ENCODE measurements at places on chromosomes 4 and X.
A peak's percentile ranks its signal among the peaks of the same experiment; 100 is the strongest.

DNA sequence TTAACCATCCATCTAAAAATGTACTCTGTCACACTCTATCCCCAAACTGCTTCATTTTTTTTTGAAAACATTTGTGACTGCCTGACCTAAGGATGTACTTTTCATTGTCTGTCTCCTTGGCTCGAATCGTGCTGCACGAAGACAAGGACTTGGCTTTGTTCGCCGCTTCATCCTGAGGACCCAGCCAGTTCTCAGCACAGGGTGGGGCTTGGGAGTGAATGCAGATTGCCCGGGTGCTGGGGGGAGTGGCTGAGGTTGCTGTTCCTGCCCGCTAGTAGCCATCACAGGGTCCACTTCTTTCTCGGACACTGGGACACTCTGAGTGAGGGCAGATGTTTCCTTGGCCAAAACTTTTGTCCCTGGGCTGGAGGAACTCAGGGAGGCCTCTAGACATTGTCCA lies 70.1 kb upstream of the CLCN4 start:
- no peak for DNase-seq

DNA sequence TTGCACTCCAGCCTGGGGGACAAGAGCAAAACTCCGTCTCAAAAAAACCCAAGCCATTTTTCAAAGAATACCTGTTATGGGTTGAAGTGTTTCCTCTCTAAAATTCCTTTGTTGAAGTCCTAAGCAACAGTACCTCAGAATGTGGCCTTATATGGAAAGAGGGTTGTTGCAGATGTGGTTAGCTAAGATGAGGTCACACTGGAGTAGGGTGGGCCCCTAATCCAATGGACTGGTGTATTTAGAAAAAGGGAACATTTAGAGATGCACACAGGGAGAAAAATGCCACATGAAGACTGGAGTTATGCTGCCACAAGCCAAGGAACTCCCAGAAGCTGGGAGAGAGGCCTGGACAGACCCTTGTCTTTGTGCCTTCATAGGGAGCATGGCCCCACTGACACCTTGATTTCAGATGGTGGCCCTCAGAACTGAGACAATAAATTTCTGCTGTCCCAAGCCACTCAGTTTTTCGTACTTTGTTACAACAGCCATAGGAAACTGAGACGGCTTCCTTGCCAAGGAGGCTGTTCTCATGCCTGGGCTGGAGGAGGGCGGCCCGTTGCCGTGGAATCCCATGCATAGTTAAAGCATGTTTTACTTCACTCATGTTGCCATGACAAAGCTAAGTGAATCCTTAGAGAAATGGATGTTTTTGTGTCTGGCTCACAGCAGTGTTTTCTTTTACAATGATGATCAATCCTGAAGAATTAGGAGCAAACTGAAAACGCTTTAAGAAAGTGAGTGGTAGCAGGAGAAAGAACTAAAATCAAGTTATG lies 16.5 kb downstream of the TRAPPC2 start:
- no peak for DNase-seq

GRCh38 chr4:185394568-185395237 lies 1.0 kb downstream of the LRP2BP start:
- no peak for DNase-seq

- DNase-seq, result no peak
These were observed 720.9 kb downstream of the RAPGEF2 start for GRCh38 chr4:159823743-159824142.

DNA sequence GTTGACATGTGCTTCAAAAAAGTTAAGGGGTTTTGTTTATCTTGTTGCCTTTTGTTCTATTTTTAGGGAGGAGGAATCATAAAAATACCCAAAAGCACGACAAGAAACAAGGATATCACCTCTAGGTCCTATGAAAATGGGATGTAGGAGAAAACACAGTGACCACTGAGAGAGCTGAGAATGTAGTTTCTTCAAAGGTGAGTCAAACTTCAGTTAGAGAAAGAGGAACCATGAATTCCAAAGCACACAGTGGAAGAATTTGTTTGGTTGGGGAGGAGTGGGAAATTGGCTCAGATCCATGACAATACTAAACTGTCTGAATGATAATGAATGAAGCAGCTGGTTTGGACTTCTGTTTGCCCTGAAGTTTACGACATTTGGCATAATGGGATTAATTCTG lies 19.1 kb upstream of the FRYL start:
- no peak for DNase-seq

GRCh38 chr4:176443117-176443516 lies 123.4 kb downstream of the SPCS3 start:
- DNase-seq, result no peak

DNA sequence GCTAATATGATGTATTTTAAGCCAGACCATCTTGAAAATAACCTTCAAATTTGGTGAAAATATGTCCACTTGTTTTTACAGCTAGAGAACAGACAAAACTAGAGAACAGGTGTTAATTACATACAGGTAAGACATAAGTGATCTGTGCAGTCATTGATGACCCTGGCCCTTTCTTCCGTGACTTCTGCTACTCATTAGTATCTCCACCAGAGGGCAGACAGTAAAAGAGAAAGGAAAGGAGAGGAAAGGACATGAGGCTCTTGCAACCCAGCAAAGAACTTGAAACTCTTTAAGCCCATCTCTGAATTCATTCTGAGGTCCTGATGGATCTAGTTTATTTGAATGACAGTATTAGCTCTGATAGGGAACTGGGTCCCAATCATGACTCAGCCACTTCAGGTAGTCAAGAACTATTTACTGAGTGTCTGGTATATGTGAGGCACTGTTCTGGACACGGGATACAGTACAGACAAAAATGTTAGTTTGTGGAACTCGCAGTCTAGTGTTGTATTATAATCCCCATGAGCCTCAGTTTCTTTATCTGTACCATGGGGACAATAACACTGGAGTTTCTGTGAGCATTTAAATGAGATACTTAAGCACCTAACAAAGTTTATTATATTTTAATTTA lies 121.0 kb upstream of the TEX13D start:
- peak; percentile 5 for DNase-seq

DNA sequence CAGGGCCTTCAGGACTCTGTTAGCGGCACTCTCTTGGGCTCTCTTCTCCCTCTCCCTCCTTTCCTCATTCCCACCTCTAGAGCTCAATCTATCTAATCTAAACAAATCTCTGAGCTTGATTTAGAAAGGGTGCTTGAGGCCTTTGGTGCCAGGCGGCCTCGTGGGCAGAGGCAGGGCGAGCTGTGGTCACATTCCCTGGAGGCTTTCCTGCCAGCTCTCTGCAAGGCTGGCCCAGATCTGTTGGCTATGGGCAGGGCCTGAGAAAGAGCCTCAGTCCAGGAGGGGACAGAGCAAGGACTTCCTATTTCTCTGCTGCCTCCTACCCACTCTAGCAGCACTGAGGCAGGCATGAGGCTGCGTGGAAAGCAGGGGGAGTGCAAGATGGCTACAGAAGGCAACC lies 38.6 kb downstream of the PJA1 start:
- no peak for DNase-seq

DNA sequence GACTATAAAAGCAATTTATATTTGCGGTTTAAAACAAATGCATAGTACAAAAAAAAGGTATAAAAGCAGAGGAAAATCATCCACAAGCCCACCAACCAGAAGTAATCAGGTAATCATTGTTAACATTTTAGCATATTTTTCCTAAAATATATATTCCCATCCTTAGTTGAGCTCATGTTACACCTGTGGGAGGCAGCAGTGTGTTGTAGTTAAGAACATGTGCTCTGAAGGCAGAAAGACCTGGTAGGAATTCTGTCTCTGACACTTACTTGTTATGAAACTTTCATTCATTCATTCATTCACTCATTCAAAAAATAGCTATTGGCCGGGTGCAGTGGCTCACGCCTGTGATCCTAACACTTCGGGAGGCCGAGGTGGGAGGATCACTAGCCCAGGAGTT lies 15.4 kb upstream of the CDKL5 start:
- DNase-seq, result peak; percentile 27

DNA sequence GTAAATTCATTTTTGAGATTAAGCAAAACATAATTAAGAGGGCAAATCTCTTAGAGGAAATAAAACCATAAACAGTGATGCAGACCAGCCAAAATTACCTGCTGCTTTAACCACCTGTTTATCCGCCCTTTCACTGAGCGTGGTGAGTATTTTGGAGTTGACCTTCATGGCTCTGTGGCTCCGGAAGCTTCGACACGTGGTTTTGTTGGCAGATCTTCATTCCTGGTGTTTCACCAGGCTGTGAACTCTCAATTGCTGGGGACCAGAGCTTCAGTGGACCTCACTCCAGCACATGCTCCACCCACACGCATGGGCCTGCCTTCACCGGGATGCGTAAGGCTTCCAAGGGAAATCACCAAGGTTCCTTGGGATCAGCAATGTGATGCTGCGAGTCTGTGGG lies 83.8 kb downstream of the FHDC1 start:
- DNase-seq, result no peak
